ENCODE measurements at places on chromosomes 7 and 10. TPM values are rescaled to one million over a fixed set of nuclear protein-coding genes. Genes with fewer than 3 reads are reported as not detected.

The CALCR gene
- total RNA-seq: not detected

The SDK1 gene
- total RNA-seq: 22.8 TPM

The TRIM73 gene
- 0.44 TPM for total RNA-seq

The ZNF3 gene
- 24.9 TPM for total RNA-seq

The DDC gene
- total RNA-seq: not detected

The PPP1R3A gene
- total RNA-seq: not detected

The CDC14C gene
- 0.17 TPM for total RNA-seq

The H2BK1 gene
- not detected for total RNA-seq

The TMEM130 gene
- 0.44 TPM for total RNA-seq

The NODAL gene
- total RNA-seq: not detected

The PLXNA4 gene
- total RNA-seq: 3.6 TPM

The HMX2 gene
- not detected for total RNA-seq

The MACC1 gene
- 0.15 TPM for total RNA-seq

The CD36 gene
- 2.5 TPM for total RNA-seq

The LRMDA gene
- total RNA-seq: 2.0 TPM

The FOXP2 gene
- 10.9 TPM for total RNA-seq

The EGFR gene
- total RNA-seq: 88.3 TPM

The CALD1 gene
- total RNA-seq: 232 TPM

The NAT16 gene
- total RNA-seq: not detected

The RADIL gene
- total RNA-seq: 1.3 TPM

The LMOD2 gene
- total RNA-seq: not detected

The C10orf95 gene
- total RNA-seq: not detected

The AQP1 gene
- total RNA-seq: 1.5 TPM

The RPEL1 gene
- under 0.01 TPM for total RNA-seq

Data from smooth muscle cell of trachea (primary cell).